Effector CD4-positive, alpha-beta T cell (primary cell): ENCODE measurements at places on chromosomes 7 and 10.

- DNase-seq = no peak
These were observed 6.8 kb upstream of the HIPK2 start for GRCh38 chr7:139784648-139785047.

DNA sequence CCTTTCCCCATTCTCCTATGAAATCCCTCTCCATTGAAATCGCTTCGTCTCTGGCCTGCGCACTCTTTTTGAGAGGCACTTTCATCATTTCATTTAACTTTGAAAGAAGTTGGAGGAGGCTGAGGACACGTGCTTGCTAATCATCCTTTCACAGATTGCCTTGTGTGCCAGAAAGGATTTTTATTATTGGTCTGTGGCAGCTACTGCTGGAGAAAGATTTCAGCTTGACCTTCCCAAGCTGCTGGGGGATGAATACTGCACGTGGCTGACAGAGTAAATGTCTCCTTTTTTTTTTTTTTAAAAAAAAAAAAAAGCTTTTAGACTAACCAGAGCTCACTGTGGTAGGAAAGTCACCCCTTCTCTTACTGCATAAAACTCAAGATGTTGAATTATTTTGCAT lies 44.2 kb upstream of the KCNIP2 start:
- DNase-seq = no peak

DNA sequence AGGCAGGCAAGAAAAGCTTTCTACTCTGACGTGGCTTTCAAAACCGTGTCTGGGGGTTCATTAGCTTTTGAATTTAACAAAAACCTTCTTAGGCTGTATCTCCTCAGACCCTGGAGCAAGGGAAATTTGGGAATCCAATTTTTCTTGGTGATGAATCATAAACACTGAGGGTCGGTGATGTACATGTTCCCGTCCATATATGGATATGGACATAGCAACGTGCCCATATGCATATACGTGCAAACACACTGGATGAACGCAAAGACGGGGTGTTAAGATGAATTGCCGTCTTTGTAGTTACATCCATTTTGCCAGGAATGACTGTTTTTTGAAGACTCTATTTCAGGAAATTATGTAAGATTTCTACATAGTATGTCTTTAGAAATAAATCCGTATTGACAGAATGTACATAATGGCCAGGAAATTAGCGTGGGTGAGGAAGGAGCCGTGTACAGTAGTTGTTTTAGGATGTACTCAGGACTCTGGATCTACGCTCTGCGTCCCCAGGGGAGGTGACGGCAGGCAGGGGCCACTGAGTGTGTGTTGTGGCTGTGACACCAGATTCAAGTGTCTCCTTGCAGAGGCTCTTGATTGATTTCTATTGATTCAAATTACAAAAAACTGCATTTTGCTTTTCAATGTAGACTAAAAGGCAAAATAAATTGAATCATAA lies 238.2 kb downstream of the DNAJB6 start:
- no peak for DNase-seq

GRCh38 chr10:13399236-13399635 lies 51.1 kb upstream of the SEPHS1 start:
- no peak for DNase-seq

- DNase-seq = no peak
These were observed 444.2 kb upstream of the MKI67 start for GRCh38 chr10:128570319-128570995.

DNA sequence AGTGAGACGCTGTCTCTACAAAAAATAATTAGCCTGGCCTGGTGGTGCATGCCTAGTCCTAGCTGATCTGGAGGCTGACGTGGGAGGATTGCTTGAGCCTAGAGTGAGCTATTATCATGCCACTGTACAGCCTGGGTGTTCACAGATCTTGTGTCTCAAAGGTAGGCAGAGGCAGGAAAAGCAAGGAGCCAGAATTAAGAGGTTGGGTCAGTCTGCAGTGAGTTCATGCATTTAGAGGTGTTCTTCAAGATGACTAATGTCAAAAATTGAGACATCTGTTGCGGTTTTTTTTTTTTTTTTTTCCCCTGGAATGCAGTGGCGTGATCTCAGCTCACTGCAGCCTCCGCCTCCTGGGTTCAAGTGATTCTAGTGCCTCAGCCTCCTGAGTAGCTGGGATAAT lies 5.4 kb downstream of the PPIA start:
- DNase-seq = no peak

DNA sequence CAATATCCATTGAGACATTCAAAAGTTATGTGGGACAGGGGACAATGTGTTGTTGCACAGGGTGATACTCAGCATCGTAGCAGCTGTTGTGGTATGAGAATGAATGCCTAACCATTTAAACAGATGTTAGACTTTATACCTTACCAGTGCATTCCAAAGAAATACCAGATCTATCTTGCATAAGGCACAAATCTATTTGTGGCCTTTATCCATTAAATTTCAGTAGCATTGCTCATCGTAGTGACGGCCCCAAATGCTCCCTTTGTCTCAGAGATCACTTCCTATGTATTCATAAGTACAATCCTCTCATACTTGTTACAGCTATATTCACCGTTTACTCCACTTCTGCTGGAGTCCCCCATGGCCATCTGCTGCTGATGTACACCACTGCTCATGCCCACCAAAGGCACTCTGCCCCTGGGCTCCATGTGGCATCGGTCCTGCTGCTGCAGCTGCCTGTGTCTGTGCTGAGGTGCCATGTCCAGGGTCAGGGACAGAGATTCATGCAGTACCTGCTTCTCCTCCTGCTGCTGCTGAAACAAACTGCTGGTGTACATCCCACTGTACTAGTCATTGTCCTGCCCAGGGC lies 96.3 kb downstream of the CPED1 start:
- DNase-seq = no peak
